Fibroblast of skin of scalp (primary cell): ENCODE measurements at places on chromosomes 1 and 21.
A peak's percentile ranks its signal among the peaks of the same experiment; 100 is the strongest.

- no peak for DNase-seq
Measured at GRCh38 chr1:167713330-167714081, 8.3 kb upstream of the MPZL1 start.

GRCh38 chr1:208357644-208358507 lies 113.7 kb upstream of the PLXNA2 start:
- no peak for DNase-seq

GRCh38 chr1:22670352-22670975 lies 17.4 kb downstream of the C1QB start:
- no peak for DNase-seq

- no peak for DNase-seq
Measured at GRCh38 chr1:245683676-245684075, 528.9 kb downstream of the KIF26B start.

- no peak for DNase-seq
Measured at GRCh38 chr1:94255476-94255875, 18.1 kb upstream of the ARHGAP29 start.

GRCh38 chr21:16563795-16564194 lies 834.0 kb downstream of the USP25 start:
- DNase-seq = peak; percentile 76

DNA sequence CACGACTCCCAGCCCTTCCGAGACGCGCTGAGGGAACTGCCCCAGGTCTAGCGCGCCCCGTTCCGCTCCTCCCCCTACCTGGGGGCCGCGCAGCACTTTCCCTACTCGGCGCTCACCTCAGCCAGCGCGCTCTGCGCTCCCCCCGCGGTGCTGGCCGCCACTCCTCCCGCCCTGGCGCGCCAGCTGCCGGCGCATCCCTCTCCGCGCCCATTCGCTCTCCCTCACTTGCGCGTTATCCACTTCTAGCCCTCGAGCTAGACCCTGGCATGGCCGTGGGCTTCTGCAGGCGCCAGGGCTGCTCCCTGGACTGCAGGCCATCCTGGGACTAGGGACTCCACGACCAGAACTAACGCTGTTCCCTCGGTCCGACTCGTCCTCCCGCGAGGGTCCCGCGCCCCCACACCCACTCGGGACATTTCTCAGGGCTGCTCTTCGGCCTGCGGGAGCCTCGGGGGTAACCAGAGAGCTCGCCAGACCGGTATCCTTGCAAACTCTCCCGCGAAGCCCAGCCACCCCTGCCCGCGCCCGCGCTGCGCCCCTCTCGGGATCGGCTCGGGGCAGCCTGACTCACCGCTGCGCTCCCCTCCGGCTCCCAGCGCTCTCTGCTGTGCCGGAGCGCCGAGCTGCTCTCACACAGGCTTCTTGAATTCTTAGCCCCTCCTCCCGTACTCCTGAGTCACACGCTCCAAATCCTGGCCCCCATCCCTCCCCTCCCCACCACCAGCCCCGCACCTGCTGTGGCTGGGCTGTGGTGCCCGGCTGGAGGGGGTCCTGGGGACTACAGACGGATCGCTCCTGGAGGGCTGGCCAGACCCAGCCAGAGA lies at the start of gene NGF:
Gene NGF, minus strand, starts transcription at position 617 of the 824 bp plus-strand sequence. CDS start 51,454 bp downstream, outside the sequence.
- peak; percentile 88 for DNase-seq

DNA sequence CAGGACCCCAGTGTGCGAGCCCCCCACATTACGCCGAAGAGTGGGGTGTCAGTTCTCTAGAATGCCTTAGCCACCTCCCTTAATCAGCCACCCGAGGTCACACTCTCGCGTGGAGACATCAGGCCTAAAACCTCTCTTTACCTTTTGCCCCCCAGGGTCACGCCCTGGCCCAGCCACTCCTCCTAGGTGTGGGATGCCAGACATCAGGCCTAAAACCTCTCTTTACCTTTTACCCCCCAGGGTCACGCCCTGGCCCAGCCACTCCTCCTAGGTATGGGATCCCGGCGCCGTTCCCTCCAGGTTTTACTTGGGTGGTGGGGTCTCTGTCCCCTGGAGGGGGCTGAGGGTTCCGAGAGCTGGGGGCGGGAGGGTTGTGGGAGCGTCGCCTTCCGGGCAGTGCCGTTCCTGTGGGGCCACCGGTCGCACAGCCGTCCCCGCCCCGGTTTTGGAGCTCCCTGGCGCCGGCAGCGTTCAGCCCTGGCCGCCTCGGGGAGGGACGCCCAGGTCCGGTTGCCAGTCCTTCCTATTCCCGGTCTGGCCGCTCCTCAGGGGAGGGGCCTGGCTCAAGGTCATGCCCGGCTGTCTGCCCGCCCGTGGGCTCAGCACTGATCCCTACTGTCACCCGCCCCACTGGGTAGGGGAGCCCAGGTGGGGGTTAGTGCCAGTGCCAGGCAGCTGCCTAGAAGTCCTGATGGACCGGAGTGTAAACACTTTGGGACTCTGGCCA lies 882 bp downstream of the VPS13D start:
- DNase-seq = peak; percentile 8

DNA sequence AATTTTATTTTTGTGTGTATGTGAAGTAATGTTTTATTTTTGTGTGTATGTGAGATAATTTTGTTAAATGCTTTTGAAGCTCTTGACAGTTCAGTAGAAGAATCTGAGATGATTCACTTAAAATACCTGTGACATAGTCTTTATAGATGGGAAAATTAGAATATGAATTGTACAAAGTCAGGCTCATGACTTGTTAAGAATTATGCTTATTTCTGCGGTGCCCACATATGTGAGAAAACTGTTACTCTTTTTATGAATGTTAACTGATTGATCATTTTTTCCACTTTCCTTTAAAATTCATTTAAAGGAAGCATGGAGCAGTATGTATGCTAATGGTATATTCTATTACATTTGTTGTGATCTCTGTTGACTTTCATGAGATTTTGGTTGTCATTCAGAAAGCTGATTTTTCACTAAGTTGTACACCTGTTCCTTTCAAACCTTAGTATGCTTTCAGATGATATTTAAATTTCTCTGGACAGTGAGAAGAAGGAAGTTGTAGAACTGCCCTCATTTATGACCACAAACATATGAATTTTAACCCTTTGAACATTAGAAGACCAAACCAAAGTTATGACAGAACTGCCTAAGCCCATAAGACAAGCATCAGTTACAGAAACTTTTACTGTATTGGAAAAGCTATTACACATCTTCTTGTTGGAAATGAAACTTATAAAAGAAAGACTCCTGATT lies 110.1 kb downstream of the POU2F1 start:
- no peak for DNase-seq

- DNase-seq = no peak
Measured at GRCh38 chr1:5798904-5799303, 193.3 kb downstream of the NPHP4 start.

DNA sequence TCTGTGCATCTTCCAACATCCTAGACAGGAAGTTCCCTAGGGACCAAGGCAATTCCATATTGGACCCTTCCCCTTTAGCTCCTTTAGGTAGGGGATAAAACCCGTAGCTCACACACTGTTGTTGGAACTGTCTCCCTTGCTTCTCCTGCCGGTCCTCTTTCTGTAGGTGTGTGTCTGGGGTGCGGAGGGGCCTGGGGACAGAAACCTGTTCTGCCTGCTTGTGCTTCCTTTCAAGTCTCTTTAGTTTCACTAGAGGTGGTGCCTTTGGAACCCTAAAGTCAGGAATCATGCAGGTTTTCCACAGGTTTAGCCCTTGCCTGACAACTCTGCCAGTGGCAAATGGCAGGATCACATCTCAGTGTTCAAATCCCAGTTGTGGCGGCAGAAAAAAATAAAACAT lies 74.6 kb upstream of the PTGFRN start:
- DNase-seq = no peak

- DNase-seq = no peak
Measured at GRCh38 chr1:7636795-7637526, 134.1 kb upstream of the VAMP3 start.
